Left ventricle myocardium inferior (tissue), 1 donor: ENCODE measurements at places on chromosomes 12 and 14. TPM values are rescaled to one million over a fixed set of nuclear protein-coding genes. Genes with fewer than 3 reads are reported as not detected.
A peak's percentile ranks its signal among the peaks of the same experiment; 100 is the strongest.

The RTL1 gene
- not detected for total RNA-seq

The RDH12 gene
- not detected for total RNA-seq

The CREBL2 gene
- total RNA-seq, result 14.9 TPM

The EIF4B gene
- total RNA-seq, result 390 TPM

The TUNAR gene
- total RNA-seq, result not detected

The GARIN6 gene
- total RNA-seq, result not detected

The BTBD6 gene
- 45.3 TPM for total RNA-seq

The ACVR1B gene
- 8.5 TPM for total RNA-seq

The SFSWAP gene
- 21.9 TPM for total RNA-seq

- no peak for DNase-seq
Observed at GRCh38 chr12:24600996-24601395, 347.9 kb downstream of the BCAT1 start.

GRCh38 chr14:59439256-59439965 lies 25.8 kb downstream of the GPR135 start:
- DNase-seq, result no peak

DNA sequence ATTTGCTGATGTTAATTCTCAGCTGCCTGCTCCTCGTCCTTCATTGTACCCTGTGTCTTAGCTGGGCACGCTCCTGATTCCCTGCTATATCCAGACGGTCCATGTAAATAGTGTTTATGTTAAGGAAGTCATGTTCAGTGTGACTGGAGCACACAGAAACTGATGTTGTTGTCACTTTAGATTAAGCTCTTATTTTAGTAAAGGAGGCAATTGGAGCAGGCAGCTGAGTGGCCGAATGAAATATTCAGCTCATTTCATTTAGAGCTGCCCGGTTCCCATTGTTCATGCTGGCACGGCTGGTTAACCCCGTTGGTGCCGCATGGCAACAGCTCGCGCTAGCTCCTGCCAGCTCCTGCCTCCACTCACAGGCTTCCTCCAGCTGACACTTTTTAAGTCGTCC lies 446.8 kb upstream of the SOX5 start:
- DNase-seq, result no peak

DNA sequence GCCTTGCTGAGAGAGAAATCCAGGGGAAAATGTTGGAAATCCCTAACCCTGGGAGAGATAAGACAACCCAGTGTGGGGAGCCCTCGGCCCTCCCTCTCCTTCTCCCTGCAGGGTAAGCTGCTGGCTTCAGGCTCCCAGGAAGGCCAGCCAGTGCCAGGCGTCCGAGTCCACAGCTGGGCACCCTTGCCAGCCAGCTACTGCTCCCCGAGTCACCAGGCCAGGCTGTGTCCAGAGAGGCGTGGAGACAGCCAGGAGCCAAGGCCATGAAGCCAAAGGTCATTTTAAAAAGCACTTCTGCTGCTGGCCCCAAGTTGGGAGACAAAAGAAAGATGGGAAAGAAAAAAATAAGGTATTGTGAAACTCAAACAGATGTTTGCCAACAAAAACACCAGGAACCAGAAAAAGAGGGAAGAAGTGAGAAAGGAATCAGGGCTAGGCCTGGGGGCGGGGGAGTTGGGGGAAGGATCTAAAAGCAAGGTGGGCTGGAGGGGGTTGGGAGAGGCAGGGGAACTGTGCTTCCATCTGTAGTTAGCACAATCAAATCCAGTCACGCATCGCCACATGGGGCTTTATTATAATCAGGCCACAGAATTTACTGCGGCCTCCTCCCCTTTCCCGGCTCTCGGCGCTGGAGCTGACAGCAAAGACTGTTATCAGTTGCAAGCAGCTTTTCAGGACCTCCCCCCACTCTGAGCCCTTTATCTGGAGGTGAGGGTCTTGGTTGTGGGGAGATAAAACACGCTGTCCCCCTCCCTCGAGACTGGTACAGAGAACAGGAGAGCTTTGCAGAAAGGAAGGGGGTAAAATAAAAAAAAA lies 33.5 kb downstream of the RBM19 start:
- DNase-seq, result no peak

GRCh38 chr14:58914279-58914855 lies 274.1 kb upstream of the DAAM1 start:
- DNase-seq, result no peak

DNA sequence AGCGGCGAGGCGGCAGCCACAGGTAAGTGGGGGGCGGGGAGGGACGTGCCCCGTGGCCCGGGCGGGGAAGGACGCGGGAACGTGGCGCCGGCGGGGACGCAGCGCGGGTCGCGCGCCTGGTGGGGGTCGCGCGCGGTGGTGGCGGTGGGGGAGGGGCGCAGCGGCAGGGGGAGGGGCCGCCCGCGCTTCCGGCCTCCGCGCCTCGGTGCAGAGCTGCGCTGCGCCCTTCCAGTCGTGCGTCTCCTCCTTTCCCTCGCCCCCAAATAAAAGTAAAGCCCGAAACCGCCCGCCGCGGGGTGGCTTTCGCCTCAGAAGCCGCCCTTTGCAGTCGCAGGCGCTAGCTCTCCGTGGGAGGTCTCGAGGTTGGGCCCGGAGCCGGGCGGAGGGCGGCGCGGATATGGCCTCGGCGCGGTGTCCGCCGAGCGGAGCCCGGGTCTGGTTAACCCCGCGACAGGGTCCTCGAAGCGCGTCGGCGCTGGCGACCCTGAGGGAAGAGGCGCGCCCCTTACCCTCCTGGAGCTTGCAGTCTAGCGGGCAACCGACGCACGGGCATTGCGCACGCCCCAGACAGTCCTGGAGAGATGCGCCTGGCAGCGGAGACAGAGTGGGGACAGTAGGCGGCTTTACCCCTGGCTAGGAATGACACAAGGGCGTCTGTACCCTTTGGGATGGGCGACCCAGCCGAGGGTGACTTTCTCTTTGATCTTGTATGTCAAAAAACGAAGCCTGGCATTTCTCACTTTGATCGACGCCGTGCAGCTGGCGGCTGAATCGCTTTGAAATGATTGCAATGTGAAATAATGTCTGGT lies 589 bp downstream of the ATF1 start:
- no peak for DNase-seq

GRCh38 chr12:84070292-84070691 lies 842.3 kb downstream of the SLC6A15 start:
- DNase-seq, result no peak

DNA sequence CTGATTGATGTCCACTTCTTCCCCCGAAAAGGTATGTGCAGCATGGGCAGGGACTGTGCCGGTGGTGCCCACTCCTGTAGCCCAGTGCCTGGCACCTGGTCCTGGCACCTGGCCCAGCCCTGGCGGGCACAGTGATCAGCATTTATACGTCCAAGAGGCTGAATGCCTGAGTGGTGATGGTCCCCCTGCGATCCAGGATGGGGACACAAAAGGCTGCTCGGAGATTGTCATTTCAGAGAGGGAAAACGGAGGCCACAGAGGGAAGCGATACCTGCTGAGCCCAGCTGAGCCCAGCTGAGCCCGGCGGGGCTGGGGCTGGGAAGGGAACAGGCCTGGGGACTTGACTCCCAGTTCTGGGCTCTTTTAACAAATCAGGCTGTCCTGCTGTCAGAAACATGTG lies 55.8 kb downstream of the PRIMA1 start:
- DNase-seq, result no peak

DNA sequence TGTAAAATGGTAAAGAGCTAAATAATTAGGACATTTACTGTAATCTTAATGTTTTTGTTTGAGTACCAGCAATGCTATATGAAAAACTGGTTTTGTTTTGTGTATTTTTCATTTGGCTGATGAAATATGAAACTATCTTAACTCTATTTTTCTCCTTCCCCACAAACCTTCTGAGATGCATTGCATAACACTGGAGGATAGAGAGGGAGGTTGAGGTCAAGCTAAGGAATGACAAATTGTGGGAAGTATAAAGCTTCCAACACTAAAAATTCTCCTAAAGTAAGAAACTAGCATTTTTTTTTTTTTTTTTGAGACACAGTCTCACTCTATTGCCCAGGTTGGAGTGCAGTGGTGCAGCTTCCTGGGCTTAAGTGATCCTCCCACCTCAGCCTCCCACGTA lies 31.5 kb upstream of the SRP54 start:
- DNase-seq, result no peak

DNA sequence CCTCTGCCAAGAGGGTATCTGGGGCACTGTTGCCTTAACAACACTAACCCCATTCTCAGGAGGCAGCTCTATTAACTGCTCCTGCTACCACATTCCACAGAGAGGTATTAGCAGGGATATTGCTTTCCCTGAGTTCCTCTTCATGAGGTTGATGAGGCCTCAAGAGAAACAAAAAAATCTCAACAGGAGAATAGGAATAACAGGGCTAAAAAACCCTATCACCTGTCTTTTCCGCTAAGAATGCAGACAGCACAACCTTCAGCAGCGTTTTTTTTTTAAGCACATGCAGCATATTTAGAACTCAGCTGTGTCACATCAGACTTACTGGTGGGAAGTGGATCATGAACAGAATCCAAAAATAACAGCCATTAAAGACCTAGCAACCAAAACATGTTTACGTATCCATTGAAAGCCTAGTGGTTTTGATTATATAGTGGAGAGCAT lies 29.2 kb downstream of the ATF7 start:
- DNase-seq, result no peak

DNA sequence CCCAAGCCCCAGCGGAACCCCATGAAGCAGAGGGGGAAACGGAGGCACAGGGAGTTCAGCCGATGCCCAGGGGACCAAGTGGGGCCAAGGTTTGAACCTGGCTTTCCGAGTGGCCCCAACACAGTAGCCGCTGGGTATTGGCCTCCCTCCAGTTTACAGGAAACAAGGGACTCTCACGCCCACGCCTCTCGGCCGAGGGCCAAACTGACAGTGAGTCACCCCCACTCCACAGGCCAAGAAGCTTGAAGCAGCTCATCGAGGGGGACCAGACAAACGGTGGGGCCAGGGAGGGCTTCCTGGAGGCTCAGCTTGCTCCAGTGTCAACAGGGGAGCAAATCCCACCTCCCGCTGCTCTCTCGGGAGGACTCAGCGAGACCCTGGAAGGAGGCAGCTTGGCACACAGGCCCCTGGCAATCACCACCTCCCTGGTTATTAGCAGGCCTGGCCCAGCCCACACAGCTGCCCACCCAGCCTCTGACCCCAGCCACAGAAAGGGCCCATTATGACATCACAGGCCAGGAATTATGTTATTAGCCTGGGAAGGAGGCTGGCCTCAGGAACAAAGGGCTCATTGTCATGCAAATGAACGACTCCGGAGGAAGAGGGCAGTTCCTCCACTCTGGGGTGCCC lies 54.6 kb downstream of the NCOR2 start:
- peak; percentile 86 for DNase-seq

GRCh38 chr14:102000902-102001301 lies 36.5 kb downstream of the DYNC1H1 start:
- no peak for DNase-seq

GRCh38 chr12:51821440-51822260 lies 26.9 kb downstream of the FIGNL2 start:
- peak; percentile 23 for DNase-seq

DNA sequence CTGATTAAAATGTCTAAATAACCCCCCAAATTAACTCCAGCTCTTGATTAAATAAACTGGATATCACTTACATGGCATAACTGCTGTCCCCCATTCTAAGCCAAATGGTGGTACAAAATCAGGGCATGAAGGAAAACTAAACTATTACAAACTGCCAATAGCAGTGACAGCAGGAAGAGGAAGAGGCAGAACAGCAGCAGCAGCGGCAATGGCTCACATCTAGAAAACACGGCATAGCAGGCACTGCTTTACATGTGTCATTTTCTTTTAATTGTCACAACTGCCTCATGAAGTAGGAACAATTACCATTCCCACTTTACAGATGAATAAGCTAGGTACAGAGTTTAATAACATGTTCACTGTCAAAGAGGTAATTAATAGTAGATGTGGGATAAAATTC lies 92.0 kb downstream of the EPS8 start:
- DNase-seq, result no peak

GRCh38 chr14:103628684-103629502 lies at the start of gene KLC1:
TSS of gene KLC1 (plus strand) at chr14:103629211. CDS start at chr14:103654565, 25,354 bp downstream.
- DNase-seq, result peak; percentile 89

GRCh38 chr12:83123039-83123438 lies 436.3 kb downstream of the TMTC2 start:
- DNase-seq, result no peak

DNA sequence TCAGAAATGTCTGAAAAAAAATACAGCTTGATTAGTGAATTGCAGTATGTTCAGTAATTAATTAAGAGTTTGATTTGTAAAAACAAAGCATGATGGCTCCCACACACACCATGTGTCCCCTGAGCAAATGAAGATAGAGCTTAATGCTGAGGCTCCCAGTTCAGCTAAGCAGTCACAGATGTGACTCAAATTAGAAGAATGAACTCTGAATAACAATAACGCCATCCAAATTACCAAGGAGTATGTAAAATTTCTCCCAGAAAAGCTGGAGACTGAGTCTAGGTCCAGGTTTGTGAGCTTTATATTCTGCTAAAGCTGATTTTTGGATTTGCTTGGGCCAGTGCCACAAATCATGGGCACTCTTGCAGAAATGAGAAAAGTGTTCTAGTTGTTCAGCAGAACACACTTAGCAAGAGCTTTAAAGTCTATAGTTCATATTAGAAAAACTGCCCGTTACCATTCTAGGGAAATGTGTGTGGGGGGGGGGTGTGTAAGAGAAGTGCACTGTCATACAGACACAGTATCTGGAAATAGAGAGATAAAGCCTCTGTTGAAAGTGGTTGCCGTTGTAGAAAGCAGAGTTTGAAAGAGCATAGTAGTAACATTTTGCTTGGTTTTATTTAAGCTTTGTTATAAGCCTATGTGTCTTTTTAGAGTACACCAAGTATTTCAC lies 253.1 kb downstream of the BCAT1 start:
- no peak for DNase-seq

- DNase-seq, result peak; percentile 20
Observed at GRCh38 chr12:64099397-64099796, 122.7 kb downstream of the KICS2 start.

GRCh38 chr12:94430304-94430703 lies 29.4 kb downstream of the CEP83 start:
- no peak for DNase-seq

- DNase-seq, result no peak
Observed at GRCh38 chr12:57439762-57440266, 5.2 kb downstream of the INHBC start.

- no peak for DNase-seq
Observed at GRCh38 chr14:59394268-59394667, 70.9 kb downstream of the GPR135 start.

GRCh38 chr12:107493135-107493494 lies 192.5 kb upstream of the PWP1 start:
- no peak for DNase-seq

GRCh38 chr14:34203251-34203722 lies 252.4 kb upstream of the EGLN3 start:
- DNase-seq, result no peak
